Stimulated activated CD8-positive, alpha-beta memory T cell treated with anti-CD3 and anti-CD28 coated beads, Interleukin-15, amount 100 ng/mL, for 4 hours (primary cell): ENCODE measurements at places on chromosomes 12 and 14.

GRCh38 chr12:116884871-116885270 lies 3.6 kb upstream of the HRK start:
- DNase-seq = no peak

DNA sequence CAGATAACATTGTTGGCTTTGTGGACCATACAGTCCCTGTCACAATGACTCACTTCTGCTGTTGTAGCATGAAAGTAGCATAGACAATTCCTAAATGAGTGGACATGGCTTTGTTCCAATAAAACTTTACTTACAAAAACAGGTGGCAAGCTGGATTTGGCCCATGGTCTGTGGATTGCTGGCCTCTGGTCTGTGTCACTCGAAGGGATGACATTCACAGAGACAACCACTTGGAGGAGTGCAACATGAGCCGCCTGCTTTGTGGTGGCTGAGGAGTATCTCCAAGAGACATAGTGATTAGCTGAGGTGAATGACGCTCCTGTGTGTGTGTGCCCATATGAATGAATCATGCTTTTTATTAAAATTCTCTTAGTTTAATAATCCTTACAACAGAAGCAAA lies 81.3 kb upstream of the NRXN3 start:
- no peak for DNase-seq

DNA sequence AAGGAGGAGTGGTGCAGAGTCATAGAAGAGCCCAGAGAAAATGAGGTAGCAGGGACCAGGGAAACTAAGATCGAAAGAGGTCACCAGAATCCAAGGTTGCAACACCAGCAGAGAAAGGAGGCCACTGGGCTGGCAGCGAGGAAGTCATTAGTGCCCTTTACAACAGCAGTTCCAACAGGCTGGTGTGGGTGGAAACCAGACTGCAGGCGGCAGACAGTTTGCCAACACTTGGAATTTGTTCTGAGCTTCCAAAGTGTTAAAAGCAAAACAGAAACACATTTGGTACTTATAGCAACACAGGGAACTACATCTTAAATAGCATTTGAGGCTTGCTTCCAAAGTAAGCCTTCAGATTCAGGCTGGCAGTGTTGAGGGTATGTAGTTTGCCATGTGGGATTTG lies 95.2 kb upstream of the PWP1 start:
- no peak for DNase-seq

DNA sequence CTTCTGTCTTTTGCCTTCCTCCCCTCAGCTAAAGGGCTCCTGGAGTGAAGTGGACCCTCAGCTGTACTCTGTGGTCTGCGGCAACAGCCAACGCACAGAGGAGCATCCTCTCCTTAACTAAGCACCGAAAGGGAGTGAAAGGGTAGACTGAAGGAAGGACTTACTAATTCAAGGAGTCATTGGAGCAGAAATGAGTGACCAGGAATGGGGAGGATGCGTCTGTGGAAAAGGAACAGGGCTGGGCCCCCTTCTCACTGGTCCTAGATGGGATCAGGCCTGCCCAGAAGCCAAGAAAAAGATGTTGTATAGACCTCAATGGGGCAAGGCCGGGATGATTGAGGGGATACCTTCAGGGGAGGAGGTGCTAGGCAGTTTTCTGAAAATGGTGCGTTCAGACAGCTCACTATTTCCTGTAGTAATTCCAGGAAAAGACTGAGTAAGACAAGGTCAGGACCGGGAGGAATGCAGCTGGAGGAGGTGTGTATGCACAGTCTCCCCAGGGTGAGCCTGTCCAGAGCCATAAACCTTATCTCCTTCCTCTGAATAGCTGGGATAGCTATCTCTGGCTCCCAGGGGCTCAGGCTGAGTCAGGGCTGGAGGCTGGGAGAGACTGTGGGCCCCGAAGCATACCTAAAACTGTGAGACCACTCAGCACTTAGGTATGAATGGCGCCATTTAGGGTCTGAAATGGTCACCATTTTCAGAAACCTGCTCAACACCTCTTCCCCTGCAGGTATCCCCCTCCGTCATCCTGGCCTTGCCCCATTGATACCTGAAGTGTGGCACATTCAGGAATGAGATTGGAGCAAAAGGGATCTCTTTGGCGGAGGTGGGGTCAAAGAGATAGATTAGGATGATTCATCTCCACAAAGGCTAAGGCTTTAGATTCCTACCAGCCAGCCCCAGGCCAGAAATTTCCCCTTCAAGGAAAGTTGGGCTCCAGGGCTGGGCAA lies 20.2 kb upstream of the KRT8 start:
- no peak for DNase-seq

- no peak for DNase-seq
Observed at GRCh38 chr14:80862983-80863382, 78.6 kb downstream of the CEP128 start.

GRCh38 chr14:92755495-92755894 lies 7.1 kb upstream of the LGMN start:
- DNase-seq = no peak

DNA sequence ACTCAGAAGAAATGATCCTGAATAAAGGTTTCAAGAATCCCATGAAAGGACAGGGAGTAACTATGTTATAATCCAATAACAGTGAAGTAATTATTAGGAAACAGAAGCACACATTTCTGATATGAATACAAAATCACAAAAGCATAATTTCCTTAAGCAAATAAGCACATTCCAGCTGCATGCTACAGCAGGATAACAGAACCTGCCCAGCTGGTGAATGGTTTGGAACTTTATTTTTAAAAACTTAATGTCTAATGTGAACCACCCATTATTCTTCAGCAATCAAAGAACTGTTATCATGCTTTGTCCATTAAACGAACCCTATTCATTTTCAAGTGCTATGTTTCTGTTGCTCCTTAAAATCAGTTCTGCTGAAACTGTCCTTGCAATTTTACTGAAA lies 13.4 kb downstream of the SPTLC2 start:
- no peak for DNase-seq

GRCh38 chr12:51388069-51388799 lies 3.0 kb downstream of the GALNT6 start:
- DNase-seq = no peak

DNA sequence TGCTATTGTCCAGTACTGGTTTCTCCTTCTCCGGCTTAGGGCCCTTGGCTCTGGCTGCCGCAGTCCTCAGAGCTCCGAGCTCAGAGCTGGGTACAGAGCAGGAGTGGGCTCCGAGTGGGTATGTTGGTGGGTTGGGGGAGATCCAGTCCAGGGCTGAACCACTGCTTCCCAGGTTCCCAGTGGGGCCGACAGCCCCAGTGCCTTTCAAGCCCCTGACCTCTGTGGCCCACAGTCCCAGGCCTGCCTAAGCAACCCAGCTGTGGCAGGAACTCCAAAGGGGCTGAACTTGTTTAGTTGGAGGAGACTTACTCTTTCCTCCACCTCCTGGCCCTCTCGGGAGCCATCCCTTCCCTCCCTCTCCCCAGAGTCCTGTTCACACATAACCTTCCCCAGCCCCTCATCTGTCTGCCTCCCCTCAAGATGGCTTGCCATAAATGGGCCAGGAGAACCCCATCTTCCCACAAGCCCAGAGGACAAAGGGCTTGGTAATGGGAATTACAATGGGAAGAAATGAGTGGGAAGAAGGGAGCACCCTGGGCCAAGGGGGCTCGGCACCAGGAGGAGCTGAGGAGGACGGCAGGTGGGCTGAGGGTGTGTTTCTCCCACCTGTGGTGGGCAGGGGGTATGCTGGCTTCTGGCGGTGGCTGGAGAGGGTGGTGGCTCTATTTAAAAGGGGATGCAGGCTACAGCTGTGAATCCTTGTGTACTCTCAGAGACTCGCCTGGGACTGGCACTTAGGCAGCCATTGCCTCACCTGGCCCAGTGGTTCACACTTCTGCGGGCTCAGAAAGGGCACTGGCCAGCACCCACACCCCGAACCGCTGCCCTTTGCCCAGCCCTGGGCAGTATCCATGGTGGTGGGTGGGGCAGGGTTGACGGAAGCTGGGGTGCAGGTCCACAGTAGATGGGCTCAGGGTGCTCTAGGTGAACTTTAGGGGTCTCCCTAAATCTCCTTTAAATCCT lies 3.8 kb upstream of the MYH6 start:
- DNase-seq = no peak

GRCh38 chr14:75811872-75812499 lies 150.9 kb downstream of the TTLL5 start:
- DNase-seq = no peak

- DNase-seq = no peak
Observed at GRCh38 chr14:71883094-71883493, 49.1 kb upstream of the RGS6 start.

DNA sequence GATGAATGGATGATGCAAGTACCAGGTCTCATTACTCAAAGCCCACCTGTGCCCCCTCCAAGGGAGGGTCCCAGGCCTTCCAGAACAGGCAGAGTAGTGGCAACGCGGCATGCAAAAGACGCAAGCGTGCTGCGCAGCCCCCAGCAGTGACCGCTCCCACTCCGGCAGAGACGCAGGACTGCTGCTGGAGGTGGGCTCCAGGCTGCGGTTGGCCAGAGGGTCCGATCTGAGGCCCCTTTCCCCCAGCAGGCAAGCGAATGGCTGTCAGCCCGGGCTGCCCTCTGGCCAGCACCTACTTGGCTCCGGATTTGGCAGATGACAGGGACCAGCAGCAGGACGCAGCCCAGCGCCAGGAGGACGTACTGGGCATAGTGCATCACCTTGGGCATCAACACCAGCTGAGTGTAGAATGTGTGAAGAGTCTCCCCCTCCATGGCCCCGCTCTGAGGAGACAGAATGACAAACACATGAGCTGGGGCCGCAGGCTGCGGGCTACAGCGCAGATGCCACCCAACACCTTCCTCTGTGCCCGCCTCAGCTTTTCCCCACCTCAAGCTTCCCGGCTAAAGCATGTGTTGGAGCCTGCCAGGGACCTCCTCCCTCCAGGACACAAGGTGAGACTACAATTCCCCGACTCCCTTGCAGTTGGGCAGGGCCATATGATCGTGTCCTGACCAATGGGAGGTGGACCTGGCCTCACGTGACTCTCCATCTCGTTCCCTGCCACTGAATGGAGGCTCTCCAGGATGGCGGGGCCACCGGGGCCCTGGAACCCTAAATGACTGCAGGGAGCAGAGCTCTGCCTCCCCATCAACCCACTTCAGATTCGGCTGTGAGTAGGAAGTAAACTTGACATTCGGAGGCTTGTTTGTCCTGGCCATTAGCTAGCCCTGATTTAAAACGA lies 77.4 kb downstream of the SCARB1 start:
- no peak for DNase-seq

GRCh38 chr12:27794818-27795584 lies 15.0 kb upstream of the MANSC4 start:
- DNase-seq = no peak

- no peak for DNase-seq
Observed at GRCh38 chr14:64303471-64303917, 9.3 kb upstream of the ESR2 start.

- no peak for DNase-seq
Observed at GRCh38 chr12:100797246-100797645, 2.7 kb downstream of the ANO4 start.

- no peak for DNase-seq
Observed at GRCh38 chr12:20268121-20268732, 100.1 kb upstream of the PDE3A start.

GRCh38 chr14:58882577-58883018 lies 244.8 kb downstream of the DACT1 start:
- no peak for DNase-seq

DNA sequence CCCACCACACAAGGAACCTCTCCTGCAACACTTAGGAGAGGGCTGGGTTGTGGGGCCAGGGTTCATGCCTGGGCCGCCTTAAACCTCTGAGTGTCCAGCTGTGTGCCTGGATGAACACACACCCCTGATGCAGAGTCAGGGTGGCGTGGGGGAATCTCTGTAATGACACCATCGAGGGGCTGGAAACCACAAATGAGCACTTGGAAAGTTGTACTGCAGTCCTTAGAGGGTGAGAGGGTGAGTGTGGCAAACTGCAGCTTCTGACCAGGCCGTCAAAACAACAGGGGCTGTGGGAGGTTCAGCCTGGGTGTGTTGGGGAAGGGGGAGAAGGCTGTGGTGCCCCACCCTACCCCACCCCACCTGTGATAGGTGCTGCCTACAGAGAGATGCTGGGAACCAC lies 12.4 kb upstream of the KRT5 start:
- DNase-seq = no peak

GRCh38 chr14:71031000-71031399 lies 123.7 kb downstream of the PCNX1 start:
- DNase-seq = no peak

DNA sequence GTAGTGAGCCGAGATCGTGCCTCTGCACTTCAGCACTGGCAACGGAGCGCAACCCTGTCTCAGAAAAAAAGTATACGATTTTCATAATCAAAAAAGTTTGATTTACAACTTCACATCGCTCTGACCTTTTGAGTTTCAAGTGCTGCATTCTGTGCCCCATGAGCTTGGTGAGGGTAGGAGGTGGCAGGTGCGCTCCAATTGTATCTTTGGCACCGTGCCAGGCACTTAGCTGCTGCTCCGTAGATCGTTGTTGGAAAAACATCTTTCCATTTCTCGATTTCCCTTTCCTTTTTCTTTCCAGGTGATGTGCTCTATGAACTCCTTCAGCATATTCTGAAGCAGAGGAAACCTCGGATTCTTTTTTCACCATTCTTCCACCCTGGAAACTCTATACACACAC lies 203.7 kb downstream of the ETV6 start:
- no peak for DNase-seq

DNA sequence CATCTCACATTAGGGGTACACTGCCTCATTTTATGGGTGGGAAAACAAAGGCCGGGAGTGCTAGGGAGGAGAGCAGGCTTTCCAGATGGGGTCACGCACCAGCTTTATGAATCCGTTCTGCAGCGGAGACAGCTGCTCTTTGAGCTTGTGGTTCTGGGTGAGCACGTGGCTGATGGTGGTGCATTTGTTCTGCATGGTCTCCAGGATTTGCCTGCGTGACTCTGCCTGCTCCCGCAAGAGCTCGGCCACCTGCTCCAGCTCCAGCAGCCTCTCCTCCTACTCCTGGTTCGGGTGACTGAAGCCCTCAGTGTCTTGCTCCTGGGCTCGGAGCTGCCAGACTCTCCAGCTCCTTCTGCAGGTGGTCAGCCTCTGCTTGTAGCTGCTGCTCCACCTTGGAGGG lies 23.6 kb upstream of the BLTP3B start:
- no peak for DNase-seq

GRCh38 chr14:51547260-51547659 lies 104.5 kb upstream of the FRMD6 start:
- no peak for DNase-seq

DNA sequence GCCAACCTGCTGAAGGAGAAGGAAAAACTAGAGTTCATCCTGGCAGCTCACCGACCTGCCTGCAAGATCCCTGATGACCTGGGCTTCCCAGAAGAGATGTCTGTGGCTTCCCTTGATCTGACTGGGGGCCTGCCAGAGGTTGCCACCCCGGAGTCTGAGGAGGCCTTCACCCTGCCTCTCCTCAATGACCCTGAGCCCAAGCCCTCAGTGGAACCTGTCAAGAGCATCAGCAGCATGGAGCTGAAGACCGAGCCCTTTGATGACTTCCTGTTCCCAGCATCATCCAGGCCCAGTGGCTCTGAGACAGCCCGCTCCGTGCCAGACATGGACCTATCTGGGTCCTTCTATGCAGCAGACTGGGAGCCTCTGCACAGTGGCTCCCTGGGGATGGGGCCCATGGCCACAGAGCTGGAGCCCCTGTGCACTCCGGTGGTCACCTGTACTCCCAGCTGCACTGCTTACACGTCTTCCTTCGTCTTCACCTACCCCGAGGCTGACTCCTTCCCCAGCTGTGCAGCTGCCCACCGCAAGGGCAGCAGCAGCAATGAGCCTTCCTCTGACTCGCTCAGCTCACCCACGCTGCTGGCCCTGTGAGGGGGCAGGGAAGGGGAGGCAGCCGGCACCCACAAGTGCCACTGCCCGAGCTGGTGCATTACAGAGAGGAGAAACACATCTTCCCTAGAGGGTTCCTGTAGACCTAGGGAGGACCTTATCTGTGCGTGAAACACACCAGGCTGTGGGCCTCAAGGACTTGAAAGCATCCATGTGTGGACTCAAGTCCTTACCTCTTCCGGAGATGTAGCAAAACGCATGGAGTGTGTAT lies 2.4 kb downstream of the FOS start:
- no peak for DNase-seq
